Head of caudate nucleus (tissue), 42 donors: ENCODE measurements at places on chromosomes 6 and 20.

GRCh38 chr6:134908906-134909516 lies 40.9 kb downstream of the ALDH8A1 start:
- DNase-seq, result no peak

GRCh38 chr6:42368181-42368580 lies 83.5 kb downstream of the TRERF1 start:
- DNase-seq, result no peak

DNA sequence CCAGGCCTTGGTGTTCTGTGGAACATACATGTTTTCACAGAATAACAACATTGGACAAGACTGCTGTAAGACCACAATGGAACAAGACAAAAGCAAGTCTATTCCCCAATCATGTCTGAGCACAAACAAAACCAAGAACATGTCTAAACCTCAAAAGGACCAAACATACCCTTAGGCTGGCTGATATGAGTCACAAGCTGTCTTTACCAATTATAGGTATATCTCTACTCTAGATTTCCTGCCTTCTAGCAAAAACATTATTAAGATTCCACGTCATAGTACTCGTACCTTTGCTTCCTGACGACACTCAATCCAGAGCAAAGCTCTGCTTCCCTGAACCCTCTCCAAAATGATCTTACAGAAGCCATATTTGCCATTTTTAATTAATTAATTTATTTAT lies 15.4 kb upstream of the L3MBTL1 start:
- DNase-seq, result no peak

GRCh38 chr6:161259302-161259701 lies 14.6 kb downstream of the AGPAT4 start:
- DNase-seq, result no peak

DNA sequence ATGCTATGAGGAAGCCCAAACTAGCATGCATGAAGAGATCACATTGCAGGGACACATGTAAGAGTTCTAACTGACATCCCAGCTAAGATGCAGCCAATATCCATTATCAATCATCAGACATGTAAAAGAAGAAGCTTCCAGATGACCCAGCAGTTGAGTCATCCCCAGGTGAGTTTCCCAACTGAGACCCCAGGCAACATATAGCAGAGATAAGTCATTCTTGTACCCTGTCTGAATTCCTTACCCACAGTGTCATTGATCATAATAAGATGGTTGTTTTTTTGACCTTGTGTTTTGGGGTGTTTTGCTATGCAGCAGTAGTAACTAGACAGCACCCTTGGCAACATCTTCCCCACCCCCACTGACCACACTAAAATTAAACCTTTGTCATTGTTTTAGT lies 18.9 kb downstream of the SIRPD start:
- DNase-seq, result no peak

- no peak for DNase-seq
Observed at GRCh38 chr6:2857580-2858337, 16.1 kb upstream of the SERPINB1 start.

DNA sequence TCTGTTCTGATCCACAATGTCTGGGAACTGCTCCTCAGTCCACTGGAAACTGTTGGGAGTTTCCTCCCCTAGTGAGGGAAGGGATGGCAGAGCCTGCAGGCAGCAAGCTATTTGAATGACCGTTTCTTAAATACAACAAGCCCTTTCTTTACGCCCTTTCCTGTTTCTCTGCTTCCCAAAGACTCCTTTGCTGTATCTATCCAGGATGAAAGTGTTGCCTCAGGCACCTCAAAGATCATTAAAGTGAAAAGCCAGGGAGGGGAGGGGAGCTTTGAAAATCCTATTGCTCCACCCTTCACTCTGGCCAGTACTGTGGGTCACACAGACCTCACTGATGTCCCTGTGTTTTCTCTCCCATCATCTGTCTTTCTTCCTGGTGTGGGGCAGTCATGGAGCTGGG lies 213.1 kb downstream of the RNF144B start:
- no peak for DNase-seq

DNA sequence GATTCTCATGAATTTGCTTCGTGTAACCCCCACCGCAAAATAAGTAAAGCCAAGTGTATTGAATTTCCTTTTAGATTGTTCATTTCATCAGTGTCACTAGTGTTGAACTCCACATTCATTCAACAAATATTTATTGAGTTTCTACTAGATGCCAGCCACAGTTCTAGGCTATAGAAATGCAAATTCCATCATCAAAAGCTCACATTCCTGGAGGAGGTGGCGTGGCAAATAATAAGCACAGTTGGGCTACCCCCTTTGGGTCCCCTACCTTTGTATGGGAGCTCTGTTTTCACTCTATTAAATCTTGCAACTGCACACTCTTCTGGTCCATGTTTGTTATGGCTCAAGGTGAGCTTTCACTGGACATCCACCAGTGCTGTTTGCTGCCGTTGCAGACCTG lies 12.7 kb upstream of the ME1 start:
- no peak for DNase-seq

DNA sequence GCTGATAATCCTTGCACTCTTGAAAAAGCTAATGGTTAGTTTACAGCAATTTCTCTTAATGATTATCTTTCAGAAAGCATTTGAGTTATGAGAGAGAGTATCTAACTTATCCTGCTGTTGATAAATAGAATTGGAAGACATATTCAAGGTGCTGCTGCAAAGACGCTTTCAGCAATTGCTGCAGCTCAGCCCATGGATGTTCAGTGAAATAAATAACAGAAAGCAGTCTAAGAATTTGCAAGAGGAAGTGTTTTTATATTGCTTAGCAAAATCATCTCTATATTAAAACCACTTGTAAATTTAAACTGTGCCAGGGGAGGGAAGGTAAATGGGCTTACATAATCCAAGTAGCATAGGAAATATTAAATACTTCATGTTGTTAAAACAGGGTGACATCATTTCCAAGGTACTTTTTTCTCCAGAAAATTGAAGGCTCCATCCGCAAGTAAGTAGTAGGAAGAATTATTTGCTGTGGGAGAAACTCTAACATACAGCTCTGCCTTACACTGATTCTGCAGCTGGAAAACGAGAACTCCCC lies 188.5 kb downstream of the ADAT2 start:
- DNase-seq, result no peak

GRCh38 chr6:5532941-5533340 lies 271.6 kb downstream of the FARS2 start:
- no peak for DNase-seq

DNA sequence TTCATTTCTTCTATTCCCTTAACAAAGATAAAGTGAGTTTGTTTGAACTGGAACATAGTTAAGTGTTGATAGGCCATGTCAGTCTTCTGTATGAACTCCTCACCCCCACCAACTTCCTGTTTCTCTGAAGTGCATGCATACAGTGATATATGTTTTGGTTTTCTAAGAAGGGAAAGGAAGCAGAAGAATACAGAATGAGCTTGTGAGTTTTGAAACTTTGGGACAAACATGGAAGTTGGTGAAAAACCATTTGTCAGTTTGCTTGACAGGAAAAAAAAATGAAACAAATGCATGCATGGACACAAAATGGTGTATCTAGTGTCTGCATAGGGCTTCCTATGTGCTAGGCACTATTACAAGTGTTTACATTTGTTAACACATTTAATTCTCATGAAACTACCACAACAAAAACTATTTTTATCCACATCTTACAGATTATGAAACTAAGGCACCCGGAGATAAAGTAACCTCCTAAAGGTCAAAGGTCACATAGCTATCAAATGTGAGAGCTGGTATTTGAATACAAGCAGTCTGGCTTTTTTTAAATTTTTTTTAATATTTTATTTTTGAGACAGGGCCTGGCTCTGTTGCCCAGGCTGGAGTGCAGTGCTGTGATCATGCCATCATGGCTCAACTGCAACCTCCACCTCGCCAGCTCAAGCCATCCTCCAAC lies 105.9 kb downstream of the ADGRB3 start:
- DNase-seq, result no peak

GRCh38 chr20:50415021-50415515 lies 95.1 kb upstream of the PTPN1 start:
- DNase-seq, result no peak

DNA sequence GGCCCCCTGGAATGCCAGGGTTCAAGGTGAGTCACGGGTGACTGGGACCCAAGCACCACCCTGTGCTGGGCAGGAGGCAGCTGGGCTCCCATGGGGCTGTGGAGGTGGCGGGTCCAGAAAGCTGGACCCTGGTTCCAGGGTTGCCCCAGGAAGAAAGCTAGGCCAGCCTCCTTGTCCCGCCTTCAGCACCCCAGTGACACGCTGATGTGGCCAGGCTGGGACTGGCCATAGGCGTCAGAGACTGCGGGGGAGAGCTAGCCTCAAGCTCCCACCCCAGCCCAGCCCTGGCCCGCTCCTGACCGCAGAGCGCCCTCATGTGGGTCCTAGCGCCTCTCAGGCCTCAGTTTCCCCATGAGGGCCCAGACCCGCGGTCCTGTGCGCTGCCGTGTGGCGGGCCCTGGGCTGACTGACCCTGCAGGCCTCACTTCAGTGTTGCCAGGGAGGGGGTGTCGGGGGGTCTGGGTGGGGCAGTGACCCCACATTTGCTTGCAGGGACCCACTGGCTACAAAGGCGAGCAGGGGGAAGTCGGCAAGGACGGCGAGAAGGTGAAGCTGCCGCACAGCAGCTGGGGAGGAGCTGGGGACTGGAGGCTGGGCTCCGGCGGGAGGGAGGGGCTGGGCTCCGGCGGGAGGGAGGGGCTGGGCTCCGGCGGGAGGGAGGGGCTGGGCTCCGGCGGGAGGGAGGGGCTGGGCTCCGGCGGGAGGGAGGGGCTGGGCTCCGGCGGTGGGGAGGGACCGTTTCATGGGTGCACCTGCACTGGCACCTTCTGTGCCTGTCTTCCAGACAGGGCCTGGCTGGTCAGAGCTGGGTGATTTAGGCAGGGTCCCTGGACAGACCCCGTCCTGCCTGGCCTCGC lies 7.9 kb downstream of the COL9A3 start:
- DNase-seq, result no peak

GRCh38 chr6:137811121-137811915 lies 55.7 kb upstream of the TNFAIP3 start:
- DNase-seq, result no peak

DNA sequence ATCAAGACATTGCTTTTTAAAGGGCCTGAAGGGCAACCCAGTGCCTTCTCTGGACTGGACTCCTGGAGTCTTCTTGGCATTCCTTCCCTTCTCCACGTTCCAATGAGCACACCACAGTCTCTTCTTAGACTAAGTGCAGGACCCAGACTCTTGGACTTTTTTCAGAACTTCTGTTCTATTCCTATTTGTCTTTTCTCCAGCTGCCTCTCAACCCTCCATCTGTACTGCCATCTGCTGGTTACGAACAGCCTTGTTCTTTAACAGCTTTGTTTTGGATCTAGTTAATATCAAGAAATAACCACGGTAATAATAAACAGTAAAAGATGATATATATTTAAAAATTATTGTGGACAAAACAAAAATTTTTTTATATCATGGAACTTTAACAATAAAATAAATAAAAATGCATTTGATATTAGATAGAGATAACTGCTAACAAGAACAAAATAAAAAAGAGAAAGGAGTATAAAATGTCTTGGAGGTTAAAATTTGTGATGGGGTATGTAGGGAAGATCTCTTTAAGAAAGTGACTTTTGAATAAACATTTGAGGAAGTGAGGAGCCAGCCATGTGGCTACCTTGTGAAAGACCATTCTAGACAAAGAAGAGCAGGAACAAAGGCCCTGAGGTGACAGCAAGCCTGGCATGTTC lies 105.1 kb upstream of the HCRTR2 start:
- no peak for DNase-seq

GRCh38 chr6:56689663-56690062 lies 47.0 kb upstream of the DST start:
- DNase-seq, result no peak

DNA sequence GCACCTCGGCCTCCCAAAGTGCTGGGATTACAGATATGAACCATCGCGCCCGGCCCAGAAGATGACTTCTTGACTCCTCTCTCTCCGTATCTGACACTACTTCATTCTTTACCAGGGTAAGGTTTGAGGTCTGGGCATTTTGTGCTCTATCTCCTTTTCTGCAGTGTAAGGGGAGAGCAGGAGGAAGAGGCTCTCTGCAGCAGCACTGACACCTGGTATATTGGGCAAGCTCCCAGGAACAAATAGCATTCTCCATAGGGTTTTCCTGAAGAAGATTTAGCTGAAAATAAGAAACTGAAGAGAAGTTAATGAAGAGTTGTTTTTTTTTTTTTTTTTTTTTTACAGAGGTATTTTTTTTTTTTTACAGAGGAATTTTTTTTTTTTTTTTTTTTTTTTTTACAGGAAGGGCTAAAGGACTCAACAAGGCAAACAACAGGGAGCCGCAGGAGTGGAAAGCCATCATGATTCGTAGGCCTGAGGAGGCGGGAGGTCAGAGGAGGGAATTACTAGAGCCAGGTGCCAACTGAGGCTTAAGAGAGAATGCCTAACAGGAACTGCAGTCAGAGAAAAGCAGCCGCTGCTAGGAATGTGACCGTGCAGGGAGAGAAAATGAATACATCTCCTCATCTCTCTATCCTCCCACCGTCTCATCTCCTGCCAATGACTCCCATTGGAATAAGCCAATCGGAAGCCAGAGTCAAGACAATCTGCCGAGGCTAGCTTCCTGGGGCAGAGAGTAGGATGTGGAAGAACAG lies 34.7 kb upstream of the ADGRF4 start:
- no peak for DNase-seq
